ENCODE measurements at places on chromosomes 13 and 19. TPM values are rescaled to one million over a fixed set of nuclear protein-coding genes. Genes with fewer than 3 reads are reported as not detected.
A peak's percentile ranks its signal among the peaks of the same experiment; 100 is the strongest.

GRCh38 chr19:7228935-7229541 is 65.2 kb downstream of the INSR start:
- DNase-seq: no peak

- DNase-seq: no peak
These were observed 11.7 kb upstream of the PTPRS start for GRCh38 chr19:5352229-5352763.

DNA sequence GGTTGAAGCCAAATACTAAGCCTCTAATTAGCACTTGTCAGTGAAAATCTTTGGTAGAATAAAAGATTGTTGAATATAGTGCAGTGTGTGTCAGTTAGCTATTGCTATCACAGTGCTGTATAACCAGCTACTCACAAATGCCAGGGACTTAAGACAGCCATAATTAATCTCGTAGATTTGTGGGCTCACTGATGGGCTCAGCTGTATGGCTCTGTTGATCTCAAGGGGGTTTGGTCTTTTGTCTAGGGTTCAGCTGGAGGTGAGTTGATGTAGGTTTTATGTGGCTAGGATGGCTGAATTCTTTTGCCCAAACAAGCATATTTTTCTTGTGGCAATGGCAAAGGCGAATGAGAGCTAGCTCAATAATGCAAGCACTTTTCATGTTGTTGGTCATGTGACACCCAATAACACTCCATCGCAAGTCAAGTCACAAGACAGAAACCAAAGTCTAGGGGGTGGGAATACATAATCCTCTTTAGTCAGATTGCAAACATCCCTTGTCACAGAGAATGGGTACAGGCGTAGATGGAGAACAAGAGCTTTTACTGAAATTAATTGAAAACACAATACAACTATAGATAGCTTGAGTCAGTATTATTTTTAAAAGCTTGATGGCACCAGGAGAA is 121.7 kb upstream of the EDNRB start:
- DNase-seq: no peak

Gene MYCBP2
- total RNA-seq: 144 TPM

- DNase-seq: no peak
These were observed 66.7 kb downstream of the PEX11G start for GRCh38 chr19:7421941-7422744.

GRCh38 chr13:109844396-109844795 is 58.0 kb upstream of the IRS2 start:
- no peak for DNase-seq

Gene KANK3
- total RNA-seq: 4.5 TPM

Gene WDR62
- total RNA-seq: 27.8 TPM

DNA sequence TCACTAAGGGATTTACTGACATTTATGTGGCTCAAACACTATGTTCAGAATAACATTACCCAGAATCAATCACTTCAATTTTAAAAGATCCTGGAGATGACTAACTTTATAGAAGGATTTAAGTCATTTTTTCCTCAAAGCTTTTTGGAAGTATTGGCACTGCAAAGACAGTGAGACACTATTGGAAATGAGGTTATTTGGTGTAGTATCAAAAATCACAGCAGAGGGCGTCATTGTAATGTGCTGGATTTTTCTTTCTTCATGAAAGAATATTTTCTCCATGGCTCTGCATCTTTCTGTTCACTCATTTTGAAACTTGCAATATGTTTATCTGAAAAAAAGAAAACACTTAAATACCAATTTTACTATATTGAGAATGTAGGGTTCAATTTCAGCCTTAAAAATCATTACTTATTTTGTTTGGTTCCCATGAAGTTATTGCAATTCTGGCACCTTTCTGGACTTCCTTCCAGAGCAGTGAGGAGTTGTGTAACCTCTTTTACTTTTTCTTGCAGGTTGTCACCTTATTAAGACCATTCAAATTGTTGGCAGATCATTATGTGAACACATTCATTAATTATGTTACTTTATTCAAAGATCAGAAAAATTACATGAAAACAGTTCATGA is 3.7 kb upstream of the CSNK1A1L start:
- no peak for DNase-seq

DNA sequence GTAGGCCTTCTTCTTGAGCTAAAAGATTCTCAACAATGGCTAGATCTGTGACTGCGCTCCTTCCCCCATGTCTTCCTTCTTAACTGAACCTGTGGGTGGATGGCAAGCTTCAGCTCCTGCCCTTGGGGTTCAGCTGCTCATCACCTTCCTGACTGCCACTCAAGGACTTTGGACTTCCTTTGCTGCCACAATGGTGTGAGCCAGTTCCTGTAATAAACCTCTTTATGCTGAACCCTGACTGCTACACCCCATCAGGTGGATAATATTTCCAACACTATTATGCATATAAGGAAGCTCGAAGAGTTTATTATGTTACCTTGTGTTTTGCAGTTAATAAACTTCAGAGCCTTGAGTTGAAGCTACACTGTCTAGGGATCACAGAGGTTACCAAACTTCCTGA is 208.9 kb upstream of the SLC10A2 start:
- DNase-seq: no peak

DNA sequence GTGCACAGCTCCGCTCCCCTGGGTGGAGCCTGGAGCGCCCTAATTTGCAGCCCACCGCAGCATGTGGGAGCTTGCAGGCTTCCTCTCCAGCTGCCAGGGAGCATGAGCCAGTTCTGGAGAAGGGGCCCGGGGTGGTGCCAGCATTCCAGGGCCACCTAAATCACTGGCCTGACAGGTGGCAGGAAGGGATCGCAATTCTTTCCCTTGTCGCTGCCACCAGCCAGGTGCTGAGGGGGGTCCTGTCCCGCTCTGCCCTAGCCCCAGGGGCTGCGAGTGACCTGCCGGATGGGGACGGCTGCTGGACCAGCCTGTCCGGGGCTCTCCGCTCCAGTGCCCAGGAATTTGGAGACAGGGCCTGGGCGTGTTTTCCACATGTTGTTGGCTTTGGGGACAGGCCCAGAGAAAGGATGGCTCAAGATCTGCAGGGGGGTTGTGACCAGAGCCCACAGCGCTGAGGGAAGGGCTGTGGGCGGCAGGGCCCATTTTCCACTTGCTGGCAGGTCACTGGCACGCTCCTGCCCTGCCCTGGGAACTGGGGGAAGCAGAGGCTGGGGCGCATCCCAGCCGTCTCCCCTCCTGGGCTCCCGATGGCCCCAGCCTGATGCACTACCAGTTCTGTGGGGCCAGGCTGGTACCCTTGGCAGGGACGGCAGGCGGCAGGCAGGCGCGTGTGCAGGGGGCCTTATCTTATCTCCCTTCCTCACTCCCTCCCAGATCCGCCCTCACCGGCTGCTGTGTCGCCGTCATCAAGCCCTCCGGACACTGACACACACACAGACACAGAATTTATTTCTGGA is 9.5 kb downstream of the NDUFA11 start:
- DNase-seq: no peak

- DNase-seq: no peak
These were observed 548.6 kb upstream of the SLITRK5 start for GRCh38 chr13:87122551-87122950.

GRCh38 chr19:46731584-46731983 is 14.3 kb upstream of the FKRP start:
- no peak for DNase-seq

Gene CAPN12
- 26.4 TPM for total RNA-seq

DNA sequence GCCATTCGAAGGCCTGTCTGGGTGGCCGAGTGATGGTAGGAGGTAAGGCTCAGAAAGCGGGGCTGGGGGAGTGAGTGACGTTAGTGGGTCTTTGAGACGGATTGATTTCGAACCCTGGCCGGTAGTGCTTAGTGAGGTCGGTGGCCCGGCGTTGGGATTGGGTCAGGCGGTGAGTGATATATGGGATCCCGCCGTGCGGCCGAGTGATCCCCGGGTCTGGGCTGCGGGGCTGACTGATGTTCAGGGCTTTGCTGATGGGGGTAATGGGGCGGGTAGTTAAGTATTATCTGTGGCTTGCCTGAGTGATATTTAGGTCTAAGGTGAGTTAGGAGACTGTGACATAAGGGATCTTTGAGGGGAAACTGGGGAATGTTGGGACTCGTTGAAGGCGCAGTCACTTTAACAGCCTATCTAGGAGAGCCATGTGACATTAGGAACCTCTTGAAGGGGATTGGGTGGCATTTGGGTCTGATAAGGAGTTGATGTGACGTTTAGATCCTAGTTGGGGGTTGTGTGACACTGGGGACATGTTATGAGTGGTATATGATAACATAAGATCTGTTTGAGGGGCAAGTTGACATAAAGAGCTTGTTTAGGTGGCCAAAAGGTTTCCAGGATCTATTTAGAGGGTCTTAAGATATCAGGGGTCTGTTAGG is 543 bp downstream of the PSMC4 start:
- DNase-seq: no peak

Gene ZNF729
- total RNA-seq: not detected

GRCh38 chr13:72062566-72062965 is 195.6 kb upstream of the DACH1 start:
- no peak for DNase-seq

DNA sequence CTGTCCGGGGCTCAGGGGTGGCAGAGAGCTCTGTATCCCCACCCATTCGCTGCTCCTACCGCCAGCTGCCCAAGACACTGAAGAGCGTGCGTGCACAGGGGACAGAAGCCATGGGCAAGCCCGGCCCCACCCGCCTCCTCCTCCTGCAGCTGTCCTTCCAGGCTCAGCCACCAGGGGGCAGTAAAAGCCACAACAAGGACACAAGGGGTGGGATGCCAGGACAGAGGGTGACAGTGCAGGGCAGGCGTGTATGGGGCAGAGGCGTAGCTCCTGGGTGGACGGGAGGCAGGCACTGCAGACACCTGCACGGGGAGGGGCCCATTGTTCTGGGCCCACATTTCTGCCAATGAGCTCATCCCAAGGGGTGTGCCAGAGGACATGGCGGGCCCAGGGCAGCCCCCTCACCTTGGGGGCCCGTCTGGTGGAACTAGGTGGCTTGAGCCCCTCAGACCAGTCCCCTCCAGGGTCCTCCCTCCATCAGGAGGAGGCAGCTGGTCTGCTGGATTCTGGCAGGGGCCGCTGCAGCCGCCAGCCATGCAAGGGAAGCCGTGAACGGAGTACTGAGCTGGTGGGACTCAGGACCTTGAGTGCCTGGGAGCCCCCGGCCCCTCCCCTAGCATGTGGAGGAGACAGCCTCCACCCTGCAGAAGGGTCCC is 61.2 kb downstream of the MLLT1 start:
- DNase-seq: peak; percentile 89

Gene ARHGEF18
- 48.9 TPM for total RNA-seq

Gene EDNRB
- not detected for total RNA-seq

DNA sequence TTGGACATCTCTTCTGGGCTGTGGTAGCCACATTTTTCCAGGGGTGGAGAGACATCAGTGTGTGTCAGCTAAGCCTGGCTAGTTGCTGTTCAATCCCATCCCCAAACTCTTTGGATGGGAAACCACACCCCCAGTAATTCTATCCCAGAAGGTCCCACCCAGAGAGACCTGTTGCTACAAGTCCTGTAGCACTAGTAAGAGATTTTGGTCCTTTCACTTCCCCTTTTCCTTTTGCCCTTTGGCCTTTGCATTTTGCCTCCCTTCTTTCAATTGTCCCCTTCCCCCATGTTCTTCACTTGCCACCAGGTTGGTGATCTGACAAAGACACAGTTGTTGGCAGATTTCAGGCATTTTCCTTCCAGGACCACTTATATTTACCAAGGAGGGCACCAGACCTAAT is 3.8 kb downstream of the CBY2 start:
- no peak for DNase-seq

GRCh38 chr19:45793178-45793564 is 526 bp upstream of the DMWD start:
- DNase-seq: no peak

DNA sequence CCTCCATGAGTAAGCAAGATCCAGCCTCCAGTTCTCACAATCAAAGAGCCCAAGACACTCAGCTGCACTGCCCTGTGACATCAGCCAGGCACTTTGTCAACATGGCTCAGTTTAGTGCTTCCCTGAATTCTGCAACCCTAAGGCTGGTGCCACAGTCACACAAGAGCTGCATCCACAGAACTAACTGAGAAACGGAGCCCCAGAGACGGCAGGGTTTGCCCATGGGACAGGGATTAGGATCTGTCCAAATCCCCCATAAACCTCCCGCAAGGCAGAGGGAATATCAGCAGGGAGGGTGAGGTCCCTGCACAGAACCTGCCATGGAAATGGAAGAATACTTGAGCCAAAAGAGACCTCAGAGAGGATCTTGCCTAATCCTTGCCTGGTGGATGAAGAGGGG is 70.4 kb upstream of the UQCRFS1 start:
- no peak for DNase-seq

Gene CEACAM18
- total RNA-seq: not detected

Gene KLK15
- not detected for total RNA-seq

Gene FXYD7
- total RNA-seq: 5.3 TPM

DNA sequence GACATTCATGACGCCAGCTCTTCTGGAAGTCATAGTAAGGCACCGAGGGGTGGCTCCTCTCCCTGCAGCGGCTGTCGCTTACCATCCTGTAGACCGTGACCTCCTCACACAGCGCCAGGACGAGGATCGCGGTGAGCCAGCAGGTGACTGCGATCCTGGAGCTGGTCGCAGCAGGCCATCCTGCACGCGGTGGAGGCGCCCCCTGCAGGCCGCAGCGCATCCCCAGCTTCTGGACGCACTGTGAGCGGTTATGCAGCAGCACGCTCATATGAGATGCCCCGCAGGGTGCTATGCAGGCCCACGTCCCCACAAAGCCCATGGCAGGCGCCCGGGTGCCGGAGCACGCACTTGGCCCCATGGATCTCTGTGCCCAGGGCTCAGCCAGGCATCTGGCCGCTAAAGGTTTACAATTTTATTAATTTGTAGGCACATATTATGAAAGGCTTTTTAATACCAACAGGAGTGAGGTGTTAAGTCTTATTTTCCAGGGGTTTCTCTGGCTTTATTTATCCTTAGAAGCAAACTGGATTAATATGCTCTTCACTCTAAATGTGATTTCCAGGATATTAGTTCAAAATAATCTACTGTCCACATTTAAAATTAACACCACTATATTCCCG is 35.6 kb upstream of the PSPC1 start:
- DNase-seq: peak; percentile 48

Gene PTH2
- total RNA-seq: not detected

Gene ZNF587B
- 21.0 TPM for total RNA-seq

DNA sequence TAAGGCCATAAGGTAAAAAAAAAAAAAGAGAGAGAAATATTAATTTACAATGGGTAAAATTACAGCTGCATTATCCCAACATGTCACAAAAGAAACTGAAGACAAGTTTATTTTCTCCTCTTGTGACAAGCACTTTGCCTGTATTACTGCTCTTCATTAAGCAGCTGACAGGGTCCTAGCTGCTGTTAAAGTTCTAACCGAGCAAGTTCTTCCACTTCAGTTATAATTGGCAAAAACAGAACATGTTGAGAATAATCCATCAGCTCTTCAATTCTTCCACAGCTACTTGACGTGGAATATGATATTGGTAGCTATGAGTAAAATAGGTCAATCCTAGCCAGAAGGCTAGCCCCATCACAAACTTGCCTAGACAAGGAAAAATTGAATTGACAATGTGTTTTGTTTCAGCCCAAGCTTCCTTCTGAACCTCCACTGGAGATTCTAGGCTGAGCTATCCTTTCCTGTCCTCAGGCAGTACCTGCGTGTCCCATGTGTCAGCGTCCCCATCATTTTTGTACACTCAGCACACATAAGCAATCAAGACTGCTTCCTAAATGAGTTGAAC is 32.2 kb upstream of the DOCK9 start:
- DNase-seq: no peak

Gene SLC17A7
- total RNA-seq: 0.14 TPM

Measured in activated naive CD8-positive, alpha-beta T cell treated with anti-CD3 and anti-CD28 coated beads, Interleukin-2, amount 10 ng/mL, durations not matched to agents 7 days and 5 days (primary cell).